ENCODE measurements at places on chromosomes 1 and 21. TPM values are rescaled to one million over a fixed set of nuclear protein-coding genes. Genes with fewer than 3 reads are reported as not detected.
A peak's percentile ranks its signal among the peaks of the same experiment; 100 is the strongest.

The TRIM58 gene
- 0.50 TPM for total RNA-seq

The NUP210L gene
- 0.06 TPM for total RNA-seq

- peak; percentile 30 for DNase-seq
Observed at GRCh38 chr1:9280015-9280860, 12.5 kb upstream of the SPSB1 start.

DNA sequence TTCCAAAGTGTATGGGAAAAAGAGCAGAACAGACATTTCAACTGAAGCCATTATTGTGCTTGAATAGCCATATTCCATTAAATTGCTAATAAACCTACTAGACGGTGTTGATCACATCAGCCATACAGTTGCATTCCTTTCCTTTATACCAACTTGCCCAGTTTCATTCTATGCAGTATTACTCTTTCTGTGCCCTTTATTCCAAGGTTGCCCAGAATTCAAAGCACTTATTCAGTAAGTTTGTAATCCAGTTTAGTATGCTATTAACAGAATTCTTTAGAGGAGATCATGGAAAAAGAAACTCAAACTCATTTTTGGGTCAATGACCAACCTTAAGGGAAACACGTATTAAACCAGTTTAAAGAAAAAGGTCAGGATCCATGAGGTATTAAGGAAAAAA is 89.5 kb downstream of the DDAH1 start:
- peak; percentile 63 for DNase-seq

DNA sequence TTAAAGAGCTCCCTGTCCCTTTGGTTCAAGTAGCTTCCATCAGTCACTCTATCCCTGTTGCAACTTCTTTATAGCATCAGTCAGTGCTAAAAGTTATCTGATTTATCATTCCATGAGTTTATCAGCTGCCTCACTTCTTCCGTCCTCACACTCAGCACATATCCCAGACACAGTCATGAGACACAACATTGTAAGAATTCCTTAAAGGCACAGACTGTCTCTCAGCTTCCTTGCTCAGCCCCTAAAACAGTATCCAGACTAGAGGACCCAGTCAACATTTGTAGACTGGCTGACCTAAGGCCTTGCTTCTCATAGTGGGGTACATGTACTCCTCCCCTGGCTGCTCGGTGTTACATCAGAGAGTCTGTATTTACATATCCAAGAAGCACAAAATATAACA is 164.9 kb upstream of the ADGRL2 start:
- DNase-seq = no peak

Measured in kidney (tissue), 22 donors.